GM23338 (cell line): ENCODE measurements at places on chromosomes 3 and 15.

- DNase-seq: no peak
These were observed 7.0 kb downstream of the GYG1 start for GRCh38 chr3:148998297-148998696.

- no peak for DNase-seq
These were observed 27.3 kb upstream of the SEC62 start for GRCh38 chr3:169939320-169939719.

GRCh38 chr3:155398046-155398445 is 104.6 kb upstream of the STRIT1 start:
- no peak for DNase-seq

GRCh38 chr3:151282921-151283320 is 4.6 kb upstream of the P2RY14 start:
- peak; percentile 41 for DNase-seq

DNA sequence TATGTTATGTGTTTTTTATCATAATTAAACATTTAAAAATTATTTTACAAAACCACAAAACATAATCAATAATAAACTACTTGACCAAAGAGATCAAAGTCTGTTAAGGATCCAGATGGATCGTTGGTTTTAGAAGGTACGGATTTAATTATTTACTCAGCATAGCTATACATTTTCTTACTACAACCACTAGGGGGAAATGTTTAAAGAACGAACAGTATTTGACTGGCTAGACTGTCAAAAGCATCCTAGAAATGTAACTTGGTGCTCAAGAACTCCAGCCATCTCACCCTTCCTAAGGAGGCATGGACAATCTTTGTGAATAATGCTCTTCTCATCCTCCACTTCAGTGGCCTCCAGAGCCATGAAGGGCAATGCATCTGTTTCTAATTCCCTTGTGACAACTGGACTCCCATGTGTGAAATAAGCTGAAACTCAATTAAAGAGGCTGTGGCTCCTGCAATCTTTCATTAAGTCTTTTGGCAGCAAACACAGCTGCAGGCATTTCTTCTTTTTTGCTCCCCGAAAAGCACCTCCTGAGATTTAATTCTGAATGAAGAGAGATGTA is 94.7 kb upstream of the TUSC7 start:
- peak; percentile 72 for DNase-seq

DNA sequence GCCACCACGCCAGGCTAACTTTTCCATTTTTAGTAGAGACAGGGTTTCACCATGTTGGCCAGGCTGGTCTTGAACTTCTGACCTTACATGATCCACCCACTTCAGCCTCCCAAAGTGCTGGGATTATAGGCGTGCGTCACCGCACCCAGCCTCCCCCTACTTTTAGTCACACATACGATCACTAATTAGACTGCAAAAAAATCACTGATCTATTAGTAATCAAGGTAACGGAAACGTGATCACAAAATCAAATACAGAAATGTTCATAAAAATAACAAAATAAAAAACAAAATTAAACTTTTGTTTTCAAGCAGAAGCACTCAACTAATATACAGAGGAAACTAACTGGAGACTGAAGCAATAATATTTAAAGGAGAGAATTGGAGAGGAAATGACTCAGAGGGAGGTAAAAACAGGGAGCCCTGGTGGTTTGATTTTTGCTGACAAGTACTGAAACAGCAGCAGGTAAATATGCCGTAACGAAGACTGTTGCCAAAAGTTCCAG is 4.6 kb downstream of the WDR53 start:
- no peak for DNase-seq

DNA sequence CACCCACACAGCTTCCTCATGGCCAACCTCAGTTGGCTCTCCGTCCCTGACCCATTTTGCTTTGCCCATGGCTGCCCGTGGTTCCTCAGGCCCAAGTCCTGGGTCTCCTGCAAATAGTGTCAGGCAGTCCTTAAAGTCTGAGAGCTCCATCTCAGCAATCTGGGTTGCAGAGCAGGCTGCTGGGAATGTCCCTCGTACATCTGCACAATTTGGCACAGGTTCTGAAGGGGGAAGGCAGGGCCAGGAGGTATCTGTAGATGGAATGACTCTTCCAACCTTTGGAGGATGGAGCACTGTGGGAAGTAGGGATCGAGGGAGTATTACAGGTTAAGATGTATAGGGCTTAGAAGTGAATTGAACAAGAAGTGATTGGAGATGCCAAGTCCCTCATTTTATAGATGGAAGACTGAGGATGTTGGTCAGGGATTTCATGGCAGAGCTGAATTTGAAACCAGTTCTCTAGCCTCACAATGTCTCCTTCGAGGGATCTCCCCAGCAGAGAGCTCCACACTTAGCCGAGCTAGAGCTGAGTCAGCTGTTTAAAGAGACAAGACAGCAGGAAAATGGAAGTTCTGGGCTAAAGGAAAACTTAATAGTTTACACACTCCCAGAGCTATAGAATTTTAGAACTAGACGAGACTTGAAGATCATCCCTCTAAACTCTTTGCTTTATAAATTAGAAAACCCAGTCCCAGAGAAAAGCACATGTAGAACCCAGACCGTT is 9.2 kb downstream of the CKMT1A start:
- DNase-seq: no peak

DNA sequence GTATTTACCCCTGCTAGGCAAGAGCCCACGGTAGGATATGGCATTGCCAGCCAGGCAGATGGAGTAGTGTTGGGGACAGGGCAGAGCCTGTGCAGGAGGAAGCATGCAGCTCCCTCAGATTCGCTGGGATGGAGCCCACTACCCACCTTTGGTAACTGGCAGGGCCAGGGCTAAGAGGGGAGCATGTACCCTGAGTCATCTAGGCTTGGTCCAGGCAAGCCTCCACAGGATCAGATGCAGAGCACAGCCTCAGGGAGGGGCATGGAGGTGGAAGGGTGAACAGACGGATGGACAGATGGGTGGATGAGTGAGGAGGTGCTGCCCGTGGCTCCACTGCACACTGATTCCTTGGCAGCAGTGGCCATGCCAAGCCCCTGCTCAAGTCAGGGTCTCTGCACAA is 33.0 kb downstream of the IL20RB start:
- DNase-seq: no peak
